ENCODE measurements at places on chromosomes 2 and 18. TPM values are rescaled to one million over a fixed set of nuclear protein-coding genes. Genes with fewer than 3 reads are reported as not detected.

The CYRIA gene
- 9.5 TPM for total RNA-seq

GRCh38 chr2:236677368-236677767, 107.7 kb downstream of the ACKR3 start:
- DNase-seq = no peak

GRCh38 chr18:45651275-45651674, 36.0 kb downstream of the SLC14A2 start:
- no peak for DNase-seq

The REG1B gene
- 0.52 TPM for total RNA-seq

DNA sequence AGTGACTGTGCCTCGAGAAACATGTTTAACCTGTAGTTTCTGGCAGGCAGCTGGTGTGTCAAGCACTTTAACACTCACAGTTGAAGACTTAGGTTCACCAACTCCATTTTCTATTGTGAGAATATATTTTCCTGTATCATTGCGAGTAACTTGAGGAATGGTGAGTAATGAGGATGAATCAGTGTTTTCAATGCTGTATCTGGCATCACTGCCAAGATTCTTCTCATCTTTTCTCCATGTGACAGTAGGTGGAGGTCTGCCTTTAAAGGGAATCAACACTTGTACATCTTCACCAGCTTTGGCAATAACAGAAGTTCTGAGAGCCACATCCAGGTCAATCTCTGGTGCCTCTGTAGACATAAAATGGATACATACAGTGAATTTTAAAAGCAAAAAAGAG, 72.8 kb downstream of the PLEKHA3 start:
- no peak for DNase-seq

DNA sequence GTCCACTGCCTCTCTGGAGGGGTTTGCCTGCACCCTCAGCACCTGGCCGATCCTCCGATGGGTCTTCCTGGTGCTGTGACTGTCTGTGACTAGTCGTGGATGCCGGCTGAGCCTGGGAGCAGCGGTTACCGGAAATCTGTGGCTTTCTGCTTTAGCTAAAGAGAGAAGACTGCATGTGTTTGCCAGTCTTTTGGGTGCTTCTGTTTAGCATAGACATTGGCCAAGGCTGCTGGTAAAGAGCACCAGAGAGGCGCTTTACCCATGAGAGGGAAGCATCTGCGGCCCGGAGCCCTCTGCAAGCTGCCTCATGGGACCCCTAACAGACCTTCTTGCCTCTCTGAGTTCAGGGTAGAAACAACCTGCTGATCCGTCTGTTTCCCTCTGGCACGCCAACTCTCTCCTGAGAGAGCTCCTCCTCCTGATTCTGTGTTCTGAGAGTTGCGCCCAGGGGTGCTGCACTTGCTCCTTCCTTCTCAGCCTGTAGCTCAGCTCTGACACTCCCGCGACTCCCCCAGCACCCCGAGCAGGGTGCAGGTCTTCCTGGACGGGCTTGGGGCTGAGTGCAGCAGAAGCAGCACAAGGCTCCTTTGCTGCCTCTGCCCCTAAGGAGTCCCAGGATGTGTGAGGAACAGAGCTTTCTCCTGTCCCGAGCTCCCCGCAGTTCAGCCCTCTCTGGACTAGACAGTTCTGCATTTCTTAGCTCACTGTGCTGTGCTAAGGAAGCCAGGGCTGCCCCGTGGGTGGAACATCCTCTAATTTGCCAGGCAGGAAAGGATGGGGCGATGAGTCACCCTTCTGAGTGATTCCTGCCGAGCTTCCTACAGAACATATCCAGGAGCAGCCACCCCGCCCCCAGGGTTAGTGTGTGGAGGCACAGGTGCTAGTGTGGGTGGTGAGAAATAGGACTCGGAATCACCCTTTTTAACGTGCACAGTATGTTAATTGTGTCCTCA, 203.2 kb downstream of the SH3RF3 start:
- DNase-seq = peak; percentile 85

The GREB1L gene
- total RNA-seq = 9.1 TPM

- no peak for DNase-seq
These were observed 62.2 kb downstream of the PAPOLG start for GRCh38 chr2:60818272-60818671.

The ASAP2 gene
- 2.5 TPM for total RNA-seq

DNA sequence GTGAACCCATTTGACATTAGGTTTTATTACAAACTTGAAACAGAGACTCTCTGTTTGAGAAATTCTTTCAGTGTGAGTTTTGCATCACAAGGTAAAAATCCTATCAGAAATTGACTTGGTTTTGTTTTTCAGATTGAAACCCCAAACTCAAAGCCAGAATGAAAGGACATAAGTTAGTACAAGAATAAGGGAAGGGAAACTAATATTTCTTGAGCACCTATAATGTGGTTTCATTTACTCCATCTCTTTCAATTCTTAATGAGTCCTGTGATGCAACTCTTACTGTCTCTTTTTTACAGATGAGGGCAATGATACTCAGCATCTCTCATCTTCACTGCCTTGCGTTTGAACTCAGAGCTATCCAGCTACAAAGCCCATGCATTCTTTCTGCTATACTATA, 210.0 kb upstream of the SIX3 start:
- DNase-seq = no peak

DNA sequence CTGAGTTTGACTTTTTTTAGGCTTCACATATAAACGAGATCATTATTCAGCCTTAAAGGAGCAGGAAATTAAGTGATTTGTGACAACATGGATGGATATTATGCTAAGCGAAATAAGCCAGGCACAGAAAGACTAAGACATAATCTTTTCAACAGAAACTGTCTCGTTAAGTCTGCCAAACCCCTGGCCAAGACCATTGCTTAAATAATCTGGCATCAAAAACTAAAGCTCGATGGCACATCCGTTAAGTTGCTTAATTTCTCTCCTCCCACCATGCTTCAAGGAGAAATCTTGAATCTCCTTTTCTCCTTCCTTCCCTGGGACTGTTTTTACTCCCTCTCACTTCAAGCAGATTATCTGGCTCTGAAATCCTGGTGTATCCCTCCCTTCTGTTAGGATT, 140.3 kb downstream of the GALNT14 start:
- no peak for DNase-seq

The TXNL1 gene
- total RNA-seq = 172 TPM

The CD302 gene
- total RNA-seq = 7.5 TPM

DNA sequence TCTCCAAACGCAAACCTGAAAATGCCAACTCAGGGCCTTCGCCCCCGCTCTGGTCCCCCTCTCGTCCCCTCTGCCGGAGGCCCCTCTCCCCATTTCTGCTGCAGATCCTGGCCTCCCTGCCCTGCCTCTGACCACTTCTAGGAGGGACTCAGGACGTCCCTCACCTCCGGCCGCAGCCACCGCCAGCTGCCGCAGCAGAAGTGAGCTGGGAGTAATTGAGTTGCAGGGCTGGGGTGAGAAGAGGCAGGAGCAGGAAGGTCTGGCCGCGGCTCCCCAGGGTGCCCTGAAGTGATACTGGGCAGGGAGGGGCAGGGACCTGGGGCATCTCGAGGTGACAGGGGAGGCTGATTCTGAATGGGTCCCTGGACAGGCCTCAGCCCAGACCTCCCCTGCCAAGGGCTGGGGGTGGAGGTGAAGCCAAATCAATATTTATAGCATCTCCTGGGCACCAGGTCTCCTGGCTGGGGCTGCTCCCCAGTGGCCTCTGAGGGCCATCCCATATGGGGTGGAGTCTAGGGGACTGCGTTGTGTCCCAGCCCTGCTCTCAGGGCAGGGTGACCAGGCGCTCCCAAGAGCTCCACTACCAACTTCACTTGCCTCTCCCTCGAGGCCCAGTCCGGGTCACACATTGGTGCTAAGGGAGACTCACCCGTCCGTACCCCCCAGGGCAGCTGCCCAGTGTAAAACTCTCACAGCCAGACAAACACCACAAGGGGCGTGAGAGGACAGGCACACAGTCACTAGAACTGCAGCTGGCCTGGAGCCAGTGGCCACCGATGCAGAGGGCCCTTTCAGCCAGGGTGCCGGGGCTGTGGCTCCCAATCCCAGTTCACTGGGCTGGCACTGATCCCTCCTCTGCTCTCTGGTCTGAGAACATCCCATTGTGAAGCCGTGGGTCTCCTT, 33.0 kb downstream of the KCNIP3 start:
- DNase-seq = no peak

Measured in psoas muscle (tissue), 8 donors.